ENCODE measurements at places on chromosomes 12 and 14. TPM values are rescaled to one million over a fixed set of nuclear protein-coding genes. Genes with fewer than 3 reads are reported as not detected.

INSM2 gene
- not detected for total RNA-seq

AQP2 gene
- total RNA-seq = not detected

POTEG gene
- not detected for total RNA-seq

AQP6 gene
- total RNA-seq = 0.35 TPM

FSCB gene
- not detected for total RNA-seq

HCAR2 gene
- total RNA-seq = not detected

TMEM179 gene
- total RNA-seq = not detected

KRT8 gene
- total RNA-seq = 9.1 TPM

RBM25 gene
- total RNA-seq = 38.4 TPM

SLC25A47 gene
- total RNA-seq = not detected

DNA sequence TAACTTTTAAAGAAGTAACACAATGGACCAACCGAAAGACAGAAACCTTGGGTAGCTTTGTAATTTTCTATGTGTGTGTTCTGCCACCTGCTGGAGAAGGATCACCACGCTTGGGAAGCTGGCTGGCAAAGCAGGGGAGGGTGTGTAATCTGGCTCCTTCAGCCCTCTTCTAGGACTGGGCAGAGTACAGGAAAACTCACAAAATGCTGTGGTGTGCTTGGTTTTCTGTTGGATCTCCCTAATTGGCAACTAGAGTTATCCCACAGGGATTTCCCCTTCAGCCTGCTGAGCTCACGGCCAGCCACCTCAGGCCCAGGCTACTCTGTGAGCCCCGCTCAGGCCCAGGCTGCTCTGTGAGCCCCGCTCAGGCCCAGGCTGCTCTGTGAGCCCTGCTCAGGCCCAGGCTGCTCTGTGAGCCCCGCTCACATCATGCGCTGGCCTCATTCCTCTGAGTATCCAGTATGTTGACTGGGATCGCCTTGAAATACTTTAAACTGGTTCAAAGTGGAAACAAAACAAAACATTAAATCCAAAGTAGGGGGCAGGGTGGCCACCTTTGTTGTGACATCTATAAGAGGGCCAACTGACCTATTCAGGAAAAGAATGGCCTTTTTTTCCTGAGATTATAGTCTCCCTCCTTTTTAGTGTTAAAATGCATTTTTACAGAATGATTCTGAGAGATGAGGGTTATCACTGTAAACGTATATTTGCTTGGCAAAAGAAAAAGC, 52.0 kb upstream of the RNU6-8 start:
- H3K4me3 ChIP-seq = no peak overlapping the region
- peak overlapping the region; percentile 64 for H3K27ac ChIP-seq
- peak; percentile 77 for DNase-seq
- no peaks in the 10 kb centered on the region for H3K36me3 ChIP-seq

DNA sequence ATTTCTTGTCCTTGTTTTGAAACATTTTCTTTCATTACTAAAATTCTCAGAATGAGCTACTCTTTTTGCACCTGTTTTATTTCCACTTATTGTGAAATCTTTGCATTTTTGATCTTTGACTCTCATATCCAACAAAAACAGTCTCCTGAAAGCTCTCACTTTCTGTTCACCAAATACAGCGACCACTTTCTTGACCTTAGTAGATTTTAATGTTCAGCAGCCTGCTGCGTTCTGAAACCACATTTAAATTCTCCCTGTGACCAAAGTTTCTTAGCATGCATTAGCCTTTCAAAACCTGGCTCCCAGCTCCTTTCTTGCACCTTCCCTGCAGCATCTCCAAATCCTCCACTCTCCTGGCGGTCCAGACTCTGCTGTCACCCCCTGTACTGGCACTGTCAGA, 404.4 kb upstream of the PDE3A start:
- no peaks in the 10 kb centered on the region for H3K36me3 ChIP-seq
- DNase-seq = no peak
- no peak overlapping the region for H3K4me3 ChIP-seq
- H3K27me3 ChIP-seq = no peaks in the 10 kb centered on the region

GRCh38 chr12:1171657-1172408, 180.8 kb downstream of the ERC1 start:
- no peaks in the 10 kb centered on the region for H3K4me1 ChIP-seq
- H3K36me3 ChIP-seq = no peaks in the 10 kb centered on the region
- H3K4me3 ChIP-seq = no peak overlapping the region
- H3K27ac ChIP-seq = no peak overlapping the region
- DNase-seq = no peak

- no peaks in the 10 kb centered on the region for H3K36me3 ChIP-seq
- H3K4me3 ChIP-seq = no peak overlapping the region
- no peaks in the 10 kb centered on the region for H3K27me3 ChIP-seq
- DNase-seq = no peak
- peak overlapping the region; percentile 93 for H3K27ac ChIP-seq
Observed at GRCh38 chr14:75150150-75150549, 23.3 kb upstream of the NEK9 start.

- peak overlapping the region; percentile 78 for H3K27ac ChIP-seq
- no peaks in the 10 kb centered on the region for H3K36me3 ChIP-seq
- no peak overlapping the region for H3K4me3 ChIP-seq
- DNase-seq = peak; percentile 39
- H3K4me1 ChIP-seq = peaks cover 25% of the 10 kb centered on the region
Observed at GRCh38 chr14:68397822-68398221, 395.0 kb downstream of the ZFP36L1 start.

GRCh38 chr14:22883173-22883976, at the start of gene REM2:
Gene REM2 (plus strand): TSS chr14:22883222. CDS start chr14:22883288, 66 bp downstream.
- no peaks in the 10 kb centered on the region for H3K27me3 ChIP-seq
- H3K4me3 ChIP-seq = no peak within 1 kb of the TSS
- H3K4me1 ChIP-seq = no peaks in the 10 kb centered on the region
- DNase-seq = no peak
- H3K36me3 ChIP-seq = no peaks in the 10 kb centered on the region

DNA sequence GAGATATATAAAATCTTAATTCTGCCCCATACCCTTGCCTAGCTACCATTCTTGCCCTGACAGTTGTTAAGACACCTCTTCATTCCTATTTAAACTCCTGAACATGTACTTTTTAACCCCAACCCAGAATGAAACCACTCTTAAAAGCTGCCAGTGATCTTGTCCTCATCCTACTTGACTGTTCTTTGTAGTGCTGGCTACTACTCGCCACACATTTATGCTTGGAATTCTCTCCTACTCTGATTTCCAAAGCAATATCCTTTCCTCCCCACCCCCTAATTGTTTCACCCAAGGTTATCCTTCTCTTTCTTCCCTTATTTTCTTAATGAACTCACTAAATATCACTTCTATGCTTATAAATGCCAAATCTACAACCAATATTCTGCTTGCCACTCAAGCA, 4.1 kb downstream of the NFYB start:
- no peaks in the 10 kb centered on the region for H3K4me1 ChIP-seq
- no peak for DNase-seq
- H3K36me3 ChIP-seq = no peaks in the 10 kb centered on the region
- H3K27ac ChIP-seq = no peak overlapping the region
- H3K4me3 ChIP-seq = no peak overlapping the region

DNA sequence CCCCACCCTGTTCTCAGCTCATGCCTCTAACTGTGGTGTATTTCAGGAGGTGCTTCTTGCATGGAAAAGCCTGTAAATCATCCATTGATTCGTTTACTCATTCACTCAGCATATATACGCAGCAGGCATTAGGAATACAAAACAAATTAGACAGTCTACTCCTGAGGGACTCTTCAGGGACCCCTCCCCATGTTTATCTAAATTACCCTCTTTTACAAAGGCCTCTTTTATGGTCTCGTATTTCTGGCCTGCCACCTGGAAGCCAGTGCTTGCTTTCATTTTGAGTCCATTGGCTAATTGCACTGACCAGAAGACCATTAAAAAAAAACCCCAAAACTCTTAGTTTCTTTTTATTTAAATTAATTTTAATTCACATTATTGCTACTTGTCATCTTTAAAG, 134.4 kb downstream of the DACT1 start:
- DNase-seq = no peak
- no peak overlapping the region for H3K27ac ChIP-seq
- H3K36me3 ChIP-seq = no peaks in the 10 kb centered on the region
- no peaks in the 10 kb centered on the region for H3K4me1 ChIP-seq
- H3K27me3 ChIP-seq = no peaks in the 10 kb centered on the region
- no peak overlapping the region for H3K4me3 ChIP-seq

DNA sequence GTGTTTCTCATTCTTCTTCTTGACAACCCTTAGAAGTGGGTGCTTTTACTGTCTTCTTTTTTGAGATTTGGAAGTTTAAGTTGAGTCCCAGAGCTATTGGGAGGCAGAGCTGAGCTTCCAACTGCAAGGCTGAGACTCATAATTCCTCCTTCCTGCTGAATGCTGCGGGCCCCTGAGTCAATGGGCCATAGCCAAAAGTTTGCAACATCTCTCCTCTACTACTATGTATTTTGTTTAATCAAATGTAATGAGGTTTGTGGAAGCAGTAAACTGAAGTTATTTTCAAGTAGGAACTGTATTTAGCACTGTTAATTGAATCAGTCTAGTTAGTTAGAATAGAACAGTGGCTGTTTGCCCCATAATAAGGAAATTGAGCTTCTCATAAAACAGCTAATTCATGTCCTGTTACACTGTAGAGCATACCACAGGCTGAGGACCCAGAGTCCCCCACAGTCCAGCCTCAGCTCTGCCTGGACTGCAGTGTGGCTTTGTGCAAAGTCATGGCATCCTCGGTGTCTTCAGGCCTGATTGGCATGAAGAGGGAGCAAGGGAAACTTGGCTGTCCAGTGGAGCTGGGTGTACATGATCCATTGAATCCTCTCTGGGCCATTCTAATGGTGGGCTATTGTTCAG, 631.7 kb downstream of the VRK1 start:
- H3K36me3 ChIP-seq = no peaks in the 10 kb centered on the region
- H3K27ac ChIP-seq = no peak overlapping the region
- DNase-seq = no peak

DNA sequence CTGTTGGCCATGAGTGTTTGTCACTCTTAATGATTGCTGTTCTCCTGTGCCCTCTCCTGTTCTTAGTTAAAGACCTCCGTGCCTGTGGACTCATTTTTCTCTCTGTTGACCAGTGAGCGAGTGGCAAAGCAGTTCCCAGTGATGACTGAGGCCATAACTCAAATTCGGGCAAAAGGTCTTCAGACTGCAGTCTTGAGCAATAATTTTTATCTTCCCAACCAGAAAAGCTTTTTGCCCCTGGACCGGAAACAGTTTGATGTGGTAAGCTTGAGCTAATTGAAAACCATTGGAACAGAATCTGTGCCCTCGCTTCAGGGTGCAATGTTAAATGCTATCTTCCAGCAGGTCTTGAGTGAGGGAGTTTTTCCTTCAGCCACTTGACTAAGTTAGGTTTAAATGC, 19.8 kb downstream of the ACAD10 start:
- H3K36me3 ChIP-seq = no peaks in the 10 kb centered on the region
- no peak for DNase-seq
- no peak overlapping the region for H3K4me3 ChIP-seq
- H3K27me3 ChIP-seq = no peaks in the 10 kb centered on the region
- H3K27ac ChIP-seq = no peak overlapping the region

DNA sequence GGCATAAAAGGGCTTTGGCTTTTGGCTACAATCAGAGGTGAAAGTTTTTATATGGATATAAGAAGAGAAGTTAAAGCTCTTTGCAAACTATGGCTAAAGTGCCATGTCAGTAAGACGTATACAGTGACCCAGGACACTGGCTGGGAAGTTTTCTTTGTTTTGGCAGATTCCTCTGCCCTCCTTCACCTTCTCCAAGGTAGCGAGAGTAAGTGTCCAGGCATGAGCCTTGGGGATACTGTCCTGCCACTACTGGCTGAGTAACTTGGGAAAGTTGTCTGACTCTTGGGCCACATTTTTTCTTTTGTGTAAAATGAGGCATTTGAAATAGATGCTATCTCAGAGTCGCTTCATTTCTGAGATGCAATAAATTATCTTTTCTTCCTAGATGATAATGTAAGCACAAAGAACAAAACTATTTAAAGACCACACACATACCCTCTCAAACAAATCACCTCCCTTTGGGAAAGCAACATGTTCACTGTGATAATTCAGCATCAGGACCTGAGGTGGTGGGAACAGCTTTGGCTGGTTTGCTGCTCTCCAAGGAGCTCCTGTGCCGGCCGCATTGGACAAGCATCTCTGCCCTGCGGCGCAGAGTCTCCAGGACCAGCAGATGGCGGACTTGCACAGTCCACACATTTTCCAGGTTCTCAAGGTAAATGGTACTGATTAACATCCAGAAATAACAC, 106.3 kb downstream of the PTCSC3 start:
- H3K27me3 ChIP-seq = no peaks in the 10 kb centered on the region
- no peaks in the 10 kb centered on the region for H3K36me3 ChIP-seq
- no peak overlapping the region for H3K4me3 ChIP-seq
- H3K27ac ChIP-seq = no peak overlapping the region
- no peaks in the 10 kb centered on the region for H3K4me1 ChIP-seq

DNA sequence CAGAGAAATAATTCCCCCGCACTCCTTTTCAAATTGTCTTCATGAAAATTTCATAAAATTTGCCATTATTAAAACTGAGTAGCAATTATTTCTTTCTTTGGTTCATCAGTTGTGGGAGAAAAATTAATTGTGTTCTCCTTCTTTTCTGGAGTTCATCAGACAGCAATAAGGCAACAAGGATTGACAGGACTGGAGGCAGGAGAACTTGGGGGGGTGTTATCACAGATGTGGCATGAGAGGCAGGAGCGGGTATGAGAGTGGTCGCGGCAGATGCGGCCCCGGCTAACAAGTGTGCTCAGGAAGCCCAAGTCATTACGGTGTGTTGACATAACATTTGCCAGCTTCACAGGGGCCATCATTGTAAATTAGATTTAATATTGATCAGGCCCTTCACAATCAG, 306.6 kb upstream of the TMPO start:
- no peak for DNase-seq
- no peak overlapping the region for H3K27ac ChIP-seq
- no peaks in the 10 kb centered on the region for H3K36me3 ChIP-seq
- H3K4me3 ChIP-seq = no peak overlapping the region

DNA sequence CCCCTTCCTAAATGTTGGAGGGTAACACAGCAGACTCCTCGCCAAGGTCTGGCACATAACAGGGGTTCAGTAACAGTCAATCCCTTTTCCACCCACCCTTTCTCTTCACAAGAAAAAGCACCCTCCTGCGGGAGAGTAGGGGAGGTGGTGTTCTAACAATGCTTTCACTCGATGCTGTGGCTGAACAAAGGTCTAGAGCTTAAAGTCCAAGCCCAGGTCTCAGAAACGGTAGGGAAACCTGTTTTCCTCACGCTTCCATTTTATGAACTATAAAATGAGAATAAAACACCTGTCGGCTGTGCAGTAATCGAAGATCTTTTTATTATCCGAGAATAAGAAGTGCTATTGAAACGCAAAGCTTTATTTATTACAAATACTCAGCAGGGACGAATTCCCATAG, 20.9 kb upstream of the CACNA2D4 start:
- no peak overlapping the region for H3K4me3 ChIP-seq
- H3K36me3 ChIP-seq = no peaks in the 10 kb centered on the region
- H3K4me1 ChIP-seq = no peaks in the 10 kb centered on the region
- no peaks in the 10 kb centered on the region for H3K27me3 ChIP-seq
- DNase-seq = no peak

GRCh38 chr14:68243450-68244010, 424.0 kb downstream of the RAD51B start:
- no peaks in the 10 kb centered on the region for H3K27me3 ChIP-seq
- H3K4me3 ChIP-seq = no peak overlapping the region
- DNase-seq = no peak
- H3K27ac ChIP-seq = peak overlapping the region; percentile 94

- no peak overlapping the region for H3K27ac ChIP-seq
- H3K4me3 ChIP-seq = no peak overlapping the region
- DNase-seq = no peak
- no peaks in the 10 kb centered on the region for H3K36me3 ChIP-seq
Observed at GRCh38 chr12:47989023-47989417, 15.3 kb downstream of the COL2A1 start.

Data from uterus (tissue), 4 donors.